ENCODE measurements at places on chromosomes 7 and 10.

- no peak for DNase-seq
Observed at GRCh38 chr10:47404446-47404845, 20.4 kb upstream of the ZNF488 start.

GRCh38 chr10:4004144-4004543 is 219.1 kb upstream of the KLF6 start:
- DNase-seq, result no peak

- DNase-seq, result no peak
Observed at GRCh38 chr7:133682364-133683181, 429.7 kb downstream of the EXOC4 start.

- no peak for DNase-seq
Observed at GRCh38 chr10:100565206-100565985, 29.7 kb downstream of the HIF1AN start.

DNA sequence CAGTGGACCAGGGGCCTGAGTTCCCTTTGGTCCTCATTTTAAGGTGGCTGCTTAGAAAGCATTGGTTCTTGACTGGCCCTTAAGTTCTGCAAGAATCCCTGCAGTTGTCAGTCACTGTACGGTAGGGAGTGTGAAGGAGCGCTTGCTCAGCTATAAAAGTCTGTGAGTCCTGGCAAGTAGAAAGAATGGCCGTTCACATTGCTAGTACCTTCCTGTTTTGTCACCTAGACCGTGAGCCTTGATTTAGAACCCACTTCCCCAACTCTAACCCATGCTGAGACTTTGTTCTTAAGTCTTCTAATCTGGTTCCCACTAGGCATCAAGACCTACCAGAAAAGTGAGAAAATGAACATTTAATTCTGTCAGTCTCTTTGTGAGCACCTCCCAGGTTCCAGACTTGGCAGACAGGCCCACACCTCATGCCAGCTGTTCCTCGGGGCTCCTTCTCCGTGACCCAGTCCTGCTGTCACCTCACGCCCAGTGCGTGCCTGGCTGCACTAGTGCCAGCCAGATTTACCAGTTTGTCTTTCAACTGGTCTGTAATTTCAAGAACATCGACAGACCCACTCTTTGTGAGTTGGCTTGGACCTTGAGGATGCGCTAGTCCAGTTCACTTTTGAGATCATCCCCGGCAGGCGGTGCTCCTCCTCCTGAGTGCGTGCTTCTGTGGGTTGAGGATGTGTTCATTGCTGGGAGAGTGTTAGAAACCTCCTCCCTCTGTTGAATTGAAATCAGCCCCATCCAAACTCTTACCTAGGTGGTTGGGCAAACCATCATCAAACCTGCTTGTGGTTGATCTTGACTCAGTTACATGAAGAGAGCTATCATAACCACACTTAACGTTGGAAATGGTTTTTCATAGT is 78.5 kb downstream of the SHH start:
- no peak for DNase-seq

GRCh38 chr10:69842882-69843281 is 41.2 kb downstream of the COL13A1 start:
- no peak for DNase-seq

- no peak for DNase-seq
Observed at GRCh38 chr7:24572393-24572996, 757 bp upstream of the PALS2 start.

- DNase-seq, result peak; percentile 71
Observed at GRCh38 chr7:50266635-50267386, 37.7 kb upstream of the IKZF1 start.

GRCh38 chr7:12926206-12926605 is 238.8 kb downstream of the ARL4A start:
- DNase-seq, result no peak

- no peak for DNase-seq
Observed at GRCh38 chr10:59366290-59366689, 3.9 kb upstream of the FAM13C start.

GRCh38 chr7:66899552-66900280 is 21.3 kb upstream of the TMEM248 start:
- no peak for DNase-seq

DNA sequence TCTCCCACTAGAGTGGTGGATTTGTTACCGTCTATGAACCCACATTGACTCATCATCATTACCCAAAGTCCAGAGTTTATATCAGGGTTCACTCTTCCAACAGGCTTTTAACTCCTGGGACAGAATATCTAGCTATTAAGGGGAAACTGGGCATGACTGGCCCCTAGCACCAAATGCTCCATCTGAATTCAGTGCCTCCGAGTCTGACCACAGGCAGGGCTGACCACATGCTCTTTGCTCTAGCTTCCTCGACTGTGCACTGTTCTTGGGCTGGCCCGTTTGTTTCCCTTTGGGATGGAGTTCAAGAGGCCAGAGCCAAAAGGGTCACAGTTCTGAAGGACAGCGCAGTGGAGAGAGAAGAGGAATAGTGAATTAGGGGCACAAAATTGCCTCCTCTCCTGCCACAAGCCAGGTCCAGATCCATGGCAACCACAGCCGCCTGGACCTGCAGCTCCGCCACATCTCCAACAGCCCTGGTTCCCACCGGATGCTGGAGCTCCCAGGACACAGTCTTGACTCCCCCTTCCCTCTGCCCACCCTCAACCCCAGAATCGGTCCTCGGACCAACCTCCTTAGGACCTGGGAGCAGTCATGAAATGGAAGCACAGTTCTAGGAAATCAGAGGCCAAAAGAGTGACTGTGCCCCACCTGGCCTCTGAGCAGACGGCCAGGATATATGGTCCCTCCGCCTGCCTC is 16.2 kb downstream of the CAMK2G start:
- no peak for DNase-seq

DNA sequence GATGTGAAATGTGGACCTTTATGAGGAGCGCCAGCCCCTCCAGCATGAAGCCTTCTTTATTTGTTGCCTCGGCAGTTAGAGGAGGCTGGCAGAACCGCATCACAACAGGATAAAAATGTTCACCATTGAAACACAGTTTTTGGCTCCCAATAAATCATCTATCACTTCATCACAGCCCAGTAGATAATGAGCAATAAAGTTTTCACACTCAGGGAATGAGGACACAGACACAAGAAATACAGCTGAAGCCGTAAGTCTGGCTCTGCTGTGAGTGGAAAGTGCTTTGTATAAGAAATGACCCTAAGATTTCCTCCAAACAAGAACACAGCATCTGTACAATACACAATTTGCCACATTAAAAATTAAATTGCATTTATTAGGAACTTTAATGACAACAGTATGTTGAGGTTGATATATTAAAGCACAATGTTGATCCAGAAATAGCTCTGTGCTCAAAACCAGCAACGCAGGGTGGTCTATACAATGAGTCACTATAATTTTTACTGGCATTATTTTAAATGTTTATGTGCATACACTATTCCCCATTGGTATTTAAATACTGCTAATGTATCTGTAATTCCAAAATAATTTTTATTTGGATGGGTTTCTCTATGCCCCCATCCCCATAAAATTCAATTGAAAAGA is 301.8 kb upstream of the MGMT start:
- no peak for DNase-seq

GRCh38 chr10:63491588-63492316 is 26.0 kb upstream of the JMJD1C start:
- DNase-seq, result no peak

DNA sequence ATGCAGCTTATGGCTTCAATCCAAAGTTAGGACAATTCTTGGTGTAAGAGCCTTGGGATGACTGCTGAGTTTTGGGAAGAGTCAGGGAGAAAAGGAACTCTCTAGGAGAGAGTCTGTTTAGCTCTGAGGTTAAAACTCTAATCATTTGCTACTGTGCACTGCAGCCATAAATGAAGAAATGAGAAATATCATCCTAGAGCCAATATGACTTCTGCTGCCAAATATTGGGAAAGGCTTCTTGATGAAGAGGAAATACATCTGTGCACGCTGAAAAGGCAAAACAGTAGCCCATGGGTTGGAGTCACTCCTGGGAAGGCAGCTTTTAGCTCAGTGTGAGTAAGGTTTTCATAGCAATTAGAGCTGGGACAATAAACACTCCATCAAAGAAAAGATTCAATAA is 308.8 kb downstream of the SFMBT2 start:
- no peak for DNase-seq

DNA sequence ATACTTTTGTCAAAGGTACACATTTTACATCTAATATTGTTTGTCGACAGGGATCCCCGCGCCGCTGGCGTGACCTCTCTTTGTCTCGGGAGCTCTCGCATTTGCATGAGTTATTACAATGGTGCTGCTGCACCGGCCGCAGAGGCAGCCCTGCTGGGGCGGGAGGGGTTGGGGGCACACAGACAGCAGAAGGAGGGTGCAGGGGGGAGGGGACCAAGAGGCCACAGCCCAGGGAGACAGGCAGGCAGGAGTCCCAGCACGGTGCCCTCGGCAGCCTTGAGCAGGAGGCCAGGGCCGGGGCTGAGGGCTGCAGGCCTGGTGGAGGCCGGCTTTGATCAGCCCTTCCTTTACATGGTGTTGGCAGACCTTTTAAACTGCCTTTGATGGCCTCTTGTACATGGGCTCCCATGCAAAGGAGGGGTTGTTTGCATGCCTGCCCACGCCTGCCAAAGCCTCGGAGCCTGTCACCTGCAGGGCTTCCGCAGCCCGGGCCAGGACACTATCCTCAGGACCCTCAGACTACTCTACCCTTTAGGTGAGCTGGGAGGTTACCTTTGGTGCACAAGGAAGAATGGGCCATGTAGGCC is 95.5 kb downstream of the EBF3 start:
- no peak for DNase-seq

DNA sequence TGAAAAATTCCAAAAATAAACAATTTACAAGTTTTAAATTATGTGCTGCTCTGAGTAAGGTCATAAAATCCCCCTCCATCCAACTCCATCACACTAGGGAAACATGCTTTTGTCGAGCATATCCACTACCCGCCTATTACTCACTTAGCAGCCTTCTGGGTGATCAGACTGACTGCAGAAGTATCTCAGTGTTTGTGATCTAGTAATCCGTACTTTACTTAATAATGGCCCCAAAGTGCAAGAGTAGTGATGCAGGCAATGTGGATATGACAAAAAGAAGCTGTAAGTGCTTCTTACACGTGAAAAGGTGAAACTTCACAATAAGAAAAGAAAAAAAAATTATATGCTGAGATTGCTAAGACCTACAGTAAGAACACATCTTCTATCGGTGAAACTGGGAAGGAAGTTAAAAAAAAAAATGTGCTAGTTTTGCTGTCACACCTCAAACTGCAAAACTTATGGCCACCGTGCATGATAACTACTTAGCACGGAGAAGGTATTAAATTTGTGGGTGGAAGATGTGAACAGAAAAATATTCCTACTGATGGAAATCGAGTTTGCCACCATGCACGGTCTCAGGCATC is 43.2 kb downstream of the SEMA3C start:
- no peak for DNase-seq

GRCh38 chr7:132138817-132139216 is 437.5 kb downstream of the PLXNA4 start:
- DNase-seq, result no peak

DNA sequence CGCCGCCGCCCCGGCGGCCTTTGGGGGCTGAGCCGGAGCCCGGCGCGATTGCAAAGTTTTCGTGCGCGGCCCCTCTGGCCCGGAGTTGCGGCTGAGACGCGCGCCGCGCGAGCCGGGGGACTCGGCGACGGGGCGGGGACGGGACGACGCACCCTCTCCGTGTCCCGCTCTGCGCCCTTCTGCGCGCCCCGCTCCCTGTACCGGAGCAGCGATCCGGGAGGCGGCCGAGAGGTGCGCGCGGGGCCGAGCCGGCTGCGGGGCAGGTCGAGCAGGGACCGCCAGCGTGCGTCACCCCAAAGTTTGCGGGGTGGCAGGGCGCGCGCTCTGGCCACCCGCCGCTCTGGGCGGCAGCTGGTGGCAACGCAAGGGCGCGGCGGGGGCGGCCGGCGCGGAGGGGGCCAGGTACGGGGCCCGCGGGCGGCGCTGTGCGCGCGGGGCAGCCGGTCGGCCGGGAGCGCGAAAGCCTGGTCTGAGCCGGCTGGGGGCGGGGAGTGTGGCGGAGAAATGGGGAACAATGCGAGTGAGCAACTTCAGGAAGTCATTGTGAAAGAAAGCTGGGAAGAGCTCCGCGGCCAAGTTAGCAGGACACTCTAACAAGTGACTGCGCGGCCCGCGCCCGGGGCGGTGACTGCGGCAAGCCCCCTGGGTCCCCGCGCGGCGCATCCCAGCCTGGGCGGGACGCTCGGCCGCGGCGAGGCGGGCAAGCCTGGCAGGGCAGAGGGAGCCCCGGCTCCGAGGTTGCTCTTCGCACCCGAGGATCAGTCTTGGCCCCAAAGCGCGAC is at the start of gene IKZF1:
Gene IKZF1, plus strand, starts transcription at position 588 of the 782 bp plus-strand sequence. CDS start 14,346 bp downstream, outside the sequence.
- DNase-seq, result peak; percentile 71

DNA sequence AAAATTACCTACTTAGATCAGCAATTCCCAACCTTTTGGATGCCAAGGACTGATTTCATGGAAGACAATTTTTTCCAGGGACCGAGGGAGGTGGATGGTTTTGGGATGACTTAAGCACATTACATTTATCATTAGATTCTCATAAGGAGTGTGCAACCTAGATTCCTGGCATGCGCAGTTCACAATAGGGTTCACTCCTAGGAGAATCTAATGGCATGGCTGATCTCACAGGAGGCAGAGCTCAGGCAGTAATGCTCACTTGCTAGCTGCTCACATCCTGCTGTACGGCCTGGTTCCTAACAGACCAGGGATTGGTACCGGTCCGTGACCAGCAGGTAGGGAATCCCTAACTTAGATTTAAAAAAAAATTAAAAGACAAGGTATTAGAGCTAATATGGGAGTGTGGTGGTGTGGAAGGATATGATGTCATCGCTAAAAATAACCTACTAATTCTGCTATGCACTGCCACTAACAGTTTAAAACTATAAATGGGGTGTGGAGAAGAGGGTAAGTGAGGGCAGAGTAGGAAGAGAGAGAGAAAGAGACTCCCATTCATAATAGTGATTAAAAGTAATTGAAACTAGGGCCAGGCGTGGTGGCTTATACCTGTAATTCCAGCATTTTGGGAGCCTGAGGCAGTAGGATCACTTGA is 282.7 kb downstream of the BAMBI start:
- no peak for DNase-seq

DNA sequence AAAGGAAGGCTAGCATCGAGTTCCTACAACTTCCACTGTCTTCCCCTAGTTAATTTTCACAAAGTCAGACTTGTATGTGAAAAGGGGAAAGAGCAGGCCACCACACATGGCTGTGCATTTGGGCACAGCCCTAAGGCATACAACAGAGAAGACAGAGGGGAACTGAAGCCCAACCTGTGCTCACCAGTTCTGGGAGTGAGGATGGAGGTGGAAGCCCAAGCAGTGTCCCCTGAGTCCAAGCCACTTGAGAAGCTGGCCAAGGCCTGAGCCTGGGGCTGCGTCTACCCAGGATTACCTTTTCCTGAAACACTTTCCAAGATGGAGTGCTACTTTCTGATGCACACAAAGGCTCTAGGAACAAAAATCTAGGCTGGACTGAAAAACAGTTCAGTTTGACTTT is 20.3 kb downstream of the GPNMB start:
- DNase-seq, result no peak

- DNase-seq, result no peak
Observed at GRCh38 chr10:97383159-97383558, 18.0 kb downstream of the RRP12 start.

DNA sequence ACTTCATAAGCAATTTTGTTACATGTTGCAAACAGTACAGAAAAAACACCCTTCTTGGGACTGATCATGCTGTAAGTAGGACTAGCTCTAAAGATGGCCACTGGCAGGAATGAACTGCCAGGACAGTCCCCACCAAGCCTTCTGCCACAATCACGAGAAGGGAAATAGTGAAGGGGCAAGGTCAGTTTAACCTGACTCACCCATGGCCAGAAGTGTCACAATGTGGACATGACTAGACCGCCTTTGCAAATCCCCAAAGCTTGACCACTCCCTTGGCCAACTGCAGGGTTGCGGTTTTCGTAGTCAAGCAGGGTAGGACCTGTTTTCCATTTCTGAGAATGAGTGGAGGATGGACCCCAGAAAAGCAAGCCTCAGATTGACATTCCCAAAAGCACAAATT is 19.4 kb upstream of the FRAT2 start:
- DNase-seq, result no peak

Data from activated T-cell treated with anti-CD3 and anti-CD28 coated beads for 48 hours (primary cell).